ENCODE measurements at places on chromosomes 2 and 18.

DNA sequence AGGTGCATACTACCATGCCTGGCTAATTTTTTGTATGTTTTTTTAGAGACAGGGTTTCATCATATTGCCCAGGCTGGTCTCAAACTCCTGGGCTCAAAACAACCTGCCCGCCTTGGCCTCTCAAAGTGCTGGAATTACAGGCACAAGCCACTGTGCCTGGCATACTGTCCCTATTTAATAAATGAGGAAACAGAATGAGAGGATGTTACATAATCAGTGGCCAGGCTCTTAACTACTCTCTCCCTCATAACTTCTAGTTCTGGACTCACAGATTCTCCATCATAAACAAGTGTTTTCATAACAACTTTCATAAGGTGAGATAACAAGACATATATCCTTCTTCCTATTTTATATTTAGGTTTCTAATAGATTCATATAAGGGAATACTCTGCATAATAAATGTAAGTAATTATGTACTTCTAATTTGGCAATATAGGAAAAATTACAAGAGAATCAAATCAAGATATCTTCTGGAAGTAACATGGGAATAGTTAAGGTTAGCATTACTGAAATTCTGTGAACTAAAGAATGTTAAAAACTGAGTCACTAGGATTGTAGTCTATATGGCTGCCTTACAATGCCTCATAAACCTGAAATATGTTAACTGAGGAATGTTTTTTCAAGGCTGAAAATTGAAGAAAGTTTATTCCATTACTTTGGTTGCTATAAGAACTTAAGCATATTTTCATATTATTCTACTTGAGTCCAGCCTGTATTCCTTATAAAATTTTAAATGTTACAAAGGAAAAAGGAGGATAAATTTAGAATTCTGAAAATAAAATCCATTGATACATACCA lies 71.3 kb downstream of the SLC25A12 start:
- no peak for DNase-seq

DNA sequence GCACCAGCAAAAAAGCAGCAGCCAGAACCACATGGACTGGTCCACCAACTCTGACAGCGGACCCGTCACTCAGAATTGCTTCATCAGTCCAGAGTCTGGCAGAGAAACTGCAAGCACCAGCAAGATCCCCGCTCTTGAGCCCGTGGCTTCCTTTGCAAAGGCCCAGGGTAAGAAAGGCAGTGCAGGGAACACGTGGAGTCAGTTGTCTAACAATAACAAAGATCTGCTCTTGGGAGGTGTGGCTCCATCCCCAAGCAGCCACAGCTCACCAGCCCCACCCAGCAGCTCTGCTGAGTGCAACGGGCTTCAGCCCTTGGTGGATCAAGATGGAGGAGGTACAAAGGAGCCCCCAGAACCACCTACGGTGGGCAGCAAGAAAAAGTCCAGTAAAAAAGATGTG lies 269.3 kb downstream of the SETBP1 start:
- no peak for DNase-seq

GRCh38 chr2:211161236-211161635 lies 604.8 kb downstream of the CPS1 start:
- peak; percentile 10 for DNase-seq

- DNase-seq = no peak
Measured at GRCh38 chr18:52822160-52822559, 482.2 kb downstream of the DCC start.

GRCh38 chr2:132417430-132418035 lies 928 bp downstream of the GPR39 start:
- DNase-seq = no peak

GRCh38 chr2:124286089-124286783 lies 261.1 kb downstream of the CNTNAP5 start:
- no peak for DNase-seq

- DNase-seq = no peak
Measured at GRCh38 chr2:59594671-59595222, 958.7 kb downstream of the BCL11A start.

GRCh38 chr2:201891676-201892075 lies 85.3 kb downstream of the CDK15 start:
- no peak for DNase-seq

GRCh38 chr2:99709229-99709628 lies 219.4 kb upstream of the REV1 start:
- no peak for DNase-seq

- no peak for DNase-seq
Measured at GRCh38 chr2:197827618-197828017, 23.2 kb downstream of the PLCL1 start.

DNA sequence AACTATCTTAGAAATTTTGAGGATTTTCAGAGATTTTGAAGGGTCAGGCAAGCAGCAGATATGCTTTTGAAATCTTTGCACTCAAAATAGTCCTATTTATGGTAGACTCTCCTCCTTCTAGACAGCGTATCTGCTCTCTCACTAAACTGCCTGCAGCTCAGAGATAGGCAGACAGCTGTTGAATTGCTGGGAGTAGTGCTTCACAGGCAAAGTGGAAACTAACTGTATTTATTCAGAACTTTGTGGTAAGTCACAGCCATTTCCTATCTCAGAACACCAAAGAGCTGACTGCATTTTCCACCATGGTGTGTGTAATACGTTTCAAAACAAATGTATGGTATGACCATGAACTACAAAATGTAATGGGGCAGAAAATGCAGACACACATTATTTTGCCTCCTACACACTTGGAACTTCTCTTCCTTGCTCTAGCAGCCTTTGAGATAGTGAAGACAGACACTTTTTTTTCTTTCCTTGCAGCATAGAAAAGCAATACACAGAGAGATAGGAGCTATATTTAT lies 352.4 kb downstream of the LRP1B start:
- no peak for DNase-seq

GRCh38 chr2:84065857-84066256 lies 393.2 kb downstream of the SUCLG1 start:
- DNase-seq = no peak

DNA sequence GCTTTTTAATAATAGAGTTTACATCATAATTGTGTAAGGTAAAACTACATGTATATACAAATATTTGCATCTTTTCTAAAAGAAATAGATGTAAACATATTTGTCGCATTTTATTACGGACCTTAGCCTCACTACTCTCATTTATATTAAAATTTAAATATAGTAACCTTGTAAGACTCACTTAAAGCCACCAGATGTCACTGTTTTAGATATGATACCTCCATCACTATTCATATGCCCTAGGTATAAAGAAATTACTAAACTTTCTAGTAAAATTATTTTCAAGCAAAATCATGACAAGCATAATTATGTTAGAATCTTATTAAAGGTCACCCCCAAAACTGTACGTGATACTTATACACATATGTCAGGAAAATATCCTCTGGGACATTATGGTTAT lies 674.3 kb upstream of the REG3G start:
- DNase-seq = no peak

DNA sequence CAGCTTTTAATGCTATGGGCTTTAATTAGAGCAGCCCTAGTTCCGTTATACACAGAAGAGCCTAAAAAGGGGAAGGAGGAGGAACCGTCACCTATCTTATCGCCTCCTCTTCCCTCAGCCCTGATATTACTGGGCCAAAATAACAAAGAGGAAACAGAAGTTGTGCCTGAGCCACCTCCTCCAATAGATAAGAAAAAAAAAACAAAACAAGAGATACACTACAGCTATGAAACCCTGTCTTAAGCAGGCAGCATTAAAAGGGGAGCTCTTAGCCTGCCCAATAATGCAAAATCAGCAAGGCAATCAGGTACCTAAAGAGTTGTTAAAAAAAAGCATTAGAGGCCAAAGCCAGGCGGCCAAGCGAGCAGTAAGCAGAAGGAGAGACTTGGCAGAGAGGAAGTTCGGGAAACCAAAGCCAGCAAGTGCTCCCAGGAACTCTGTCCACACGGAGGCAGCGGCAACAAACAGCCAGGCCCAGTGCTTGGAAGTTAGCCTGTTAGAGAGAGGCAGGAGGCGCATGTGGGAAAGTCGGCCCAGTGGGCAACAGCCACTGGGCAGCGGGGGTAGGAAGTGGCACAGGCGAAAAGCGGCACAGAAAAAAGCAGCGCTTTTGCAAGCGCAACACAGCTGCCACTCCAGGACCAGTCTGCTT lies 41.8 kb upstream of the PDK1 start:
- no peak for DNase-seq

Measured in astrocyte of the spinal cord (primary cell).